ENCODE measurements at places on chromosomes 4 and X.

DNA sequence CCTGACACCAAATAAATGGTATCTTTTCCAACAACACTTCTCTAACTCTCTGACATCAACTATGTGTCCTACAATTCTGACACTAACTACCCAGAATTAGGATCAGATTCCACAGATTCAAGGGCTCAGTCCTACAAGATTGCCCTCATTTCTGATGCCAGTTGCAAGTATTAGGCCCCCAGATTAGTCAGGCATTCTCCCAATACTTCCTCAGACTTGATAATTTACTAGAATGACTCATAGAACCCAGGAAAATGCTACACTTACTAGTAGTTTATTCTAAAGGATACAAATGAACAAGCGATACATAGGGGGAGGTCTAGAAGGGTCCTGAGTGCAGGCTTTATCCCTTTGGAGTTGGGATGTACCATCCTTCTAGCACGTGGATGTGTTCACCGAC lies 8.5 kb downstream of the TIGD2 start:
- no peak for DNase-seq

- no peak for DNase-seq
Observed at GRCh38 chr4:32010221-32010620, 1290.1 kb downstream of the PCDH7 start.

- no peak for DNase-seq
Observed at GRCh38 chrX:130728208-130728607, 174.8 kb downstream of the ENOX2 start.

DNA sequence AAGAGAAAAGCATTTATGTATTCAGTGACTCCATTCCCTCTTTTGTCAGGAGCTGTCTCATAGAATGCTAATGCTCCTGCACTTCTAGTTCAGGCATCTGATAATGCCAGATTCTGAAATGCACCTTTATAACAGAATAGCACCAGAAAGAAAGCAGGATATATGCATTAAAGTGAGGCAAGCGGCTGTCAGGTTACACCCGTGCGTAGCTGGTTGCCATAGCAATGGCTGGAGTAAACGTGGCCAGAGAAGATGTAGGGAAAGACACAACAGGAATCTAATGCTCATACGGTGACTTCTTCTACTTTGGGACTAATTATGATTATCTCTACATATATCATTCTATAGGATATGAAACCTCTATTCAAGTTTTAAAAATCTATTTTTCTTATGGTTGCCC lies 5.9 kb downstream of the EMCN start:
- DNase-seq, result no peak

- no peak for DNase-seq
Observed at GRCh38 chrX:31199840-31200114, 127.9 kb upstream of the FTHL17 start.

DNA sequence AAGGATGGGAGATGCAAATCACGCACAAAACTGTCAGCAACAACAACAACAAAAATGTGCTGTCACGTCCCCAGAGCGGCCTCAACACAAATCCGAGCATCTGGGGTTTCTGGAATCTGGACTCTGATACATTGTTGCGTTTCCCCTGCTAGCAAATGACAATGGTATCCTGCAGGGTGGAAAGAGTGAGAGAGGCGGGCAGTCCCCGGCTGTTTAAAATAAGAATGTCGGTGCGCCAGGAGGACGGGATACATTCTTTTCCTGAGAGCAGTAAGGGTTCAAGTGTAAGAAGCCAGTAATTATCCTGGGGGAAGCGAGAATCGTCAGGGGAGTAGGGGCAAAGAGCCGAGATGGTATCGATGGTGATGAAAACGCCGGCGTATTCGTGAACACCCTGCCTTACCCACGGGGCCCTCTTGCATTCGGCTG lies 310.2 kb downstream of the ASMT start:
- no peak for DNase-seq

GRCh38 chr4:73251384-73251783 lies 7.2 kb downstream of the ANKRD17 start:
- no peak for DNase-seq

DNA sequence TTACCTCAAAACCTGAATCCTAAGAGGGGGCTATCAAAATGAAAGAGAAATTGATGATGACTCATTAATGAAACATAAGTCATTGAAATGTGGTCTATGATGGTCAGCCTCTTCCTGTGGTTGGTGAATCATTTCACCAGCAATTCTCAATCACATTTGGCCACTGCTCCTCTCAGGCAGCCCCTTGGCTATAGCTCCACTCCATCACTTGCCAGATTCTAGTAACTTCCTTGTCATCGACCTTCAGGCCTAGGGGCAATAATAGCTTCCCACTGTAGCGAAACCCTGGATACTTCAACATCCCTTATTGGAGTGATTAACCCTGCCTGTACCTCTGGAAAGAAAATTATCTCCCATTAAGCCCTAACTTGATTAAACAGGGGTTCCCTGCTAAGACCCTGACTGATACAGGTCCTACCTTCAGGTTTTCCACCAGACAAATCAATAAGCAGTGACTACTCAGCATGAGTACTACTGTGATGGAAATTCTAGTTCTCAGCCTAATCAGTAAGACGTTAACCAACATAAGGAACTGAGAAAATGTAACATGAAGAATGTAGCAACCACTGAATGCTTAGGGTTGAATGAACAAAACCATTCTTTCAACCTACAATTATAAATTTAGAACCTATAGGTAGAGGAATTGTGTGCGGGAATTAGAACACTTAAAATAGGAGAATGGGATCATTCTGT lies 30.4 kb downstream of the ADH7 start:
- DNase-seq, result no peak

DNA sequence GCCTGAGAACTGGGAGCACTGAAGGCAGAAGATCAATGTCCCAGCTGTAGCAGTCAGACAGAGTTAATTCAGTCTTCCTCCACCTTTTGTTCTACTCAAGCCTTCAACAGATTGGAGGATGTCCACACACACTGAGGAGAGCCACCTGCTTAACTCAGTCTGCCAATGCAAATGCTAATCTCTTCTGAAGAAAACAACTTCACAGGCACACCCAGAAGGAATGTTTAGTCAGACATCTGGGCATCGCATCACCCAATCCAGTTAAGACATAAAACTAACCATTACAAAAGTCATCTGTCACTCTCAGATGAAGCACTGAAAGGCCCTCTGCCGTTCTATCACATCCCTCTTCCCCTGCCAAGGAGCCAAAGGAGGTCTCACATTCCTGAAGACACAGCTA lies 173.7 kb downstream of the CENPC start:
- no peak for DNase-seq

- DNase-seq, result no peak
Observed at GRCh38 chr4:56656346-56656643, 24.8 kb downstream of the HOPX start.

DNA sequence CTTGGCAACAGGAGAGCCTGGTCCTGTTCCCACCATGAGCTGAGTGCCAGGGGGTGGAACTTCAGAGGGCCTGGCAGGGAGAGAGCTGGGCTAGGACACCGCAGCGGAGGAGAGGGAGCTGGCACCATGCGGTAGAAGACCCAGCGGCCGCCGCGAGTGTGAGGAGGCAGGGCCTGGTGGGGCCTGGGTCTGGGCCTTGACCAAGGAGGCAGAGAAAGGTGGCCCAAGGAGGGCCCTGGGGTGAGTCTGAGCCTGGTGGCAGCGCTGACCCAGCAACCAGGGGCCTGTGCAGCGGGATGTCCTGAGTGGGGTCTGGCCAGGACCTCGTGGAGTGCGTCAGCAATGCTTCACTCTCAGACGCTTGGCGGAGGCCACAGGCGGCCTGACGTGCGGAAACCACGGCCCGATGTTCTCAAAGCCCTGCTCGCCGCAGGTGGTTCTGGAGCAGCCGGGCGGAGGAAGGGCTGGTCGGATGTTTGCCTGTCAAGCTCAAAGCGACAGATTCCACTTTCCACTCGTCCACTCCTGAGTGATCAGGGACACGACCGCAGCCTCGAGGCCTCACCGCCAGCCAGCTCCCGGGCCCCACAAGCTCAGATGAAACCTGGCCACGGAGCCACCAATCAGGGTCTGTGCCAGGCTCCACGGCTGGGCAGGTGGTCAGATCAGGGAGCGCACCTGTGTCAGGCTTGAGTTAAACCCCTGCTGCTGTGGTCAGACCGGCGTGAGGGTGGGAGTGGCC lies 20.8 kb downstream of the ATP5ME start:
- no peak for DNase-seq

GRCh38 chr4:78439328-78439727 lies 112.2 kb upstream of the ANXA3 start:
- DNase-seq, result no peak

Measured in upper lobe of right lung (tissue), 1 donor.